Activated T-helper 2 cell treated with anti-CD3 and anti-CD28 coated beads, Interferon-gamma antibody, Interleukin-2, Interleukin-4, amounts not matched to agents 10 μg/mL and 5 μg/mL and 100 μg/mL, durations not matched to agents 14 hours and 24 hours and 36 hours (primary cell): ENCODE measurements at places on chromosomes 7 and 10.
A peak's percentile ranks its signal among the peaks of the same experiment; 100 is the strongest.

GRCh38 chr7:140696024-140696679, 356 bp upstream of the NDUFB2 start:
- DNase-seq = no peak

GRCh38 chr10:34758447-34758996, 56.6 kb downstream of the PARD3 start:
- DNase-seq = no peak

DNA sequence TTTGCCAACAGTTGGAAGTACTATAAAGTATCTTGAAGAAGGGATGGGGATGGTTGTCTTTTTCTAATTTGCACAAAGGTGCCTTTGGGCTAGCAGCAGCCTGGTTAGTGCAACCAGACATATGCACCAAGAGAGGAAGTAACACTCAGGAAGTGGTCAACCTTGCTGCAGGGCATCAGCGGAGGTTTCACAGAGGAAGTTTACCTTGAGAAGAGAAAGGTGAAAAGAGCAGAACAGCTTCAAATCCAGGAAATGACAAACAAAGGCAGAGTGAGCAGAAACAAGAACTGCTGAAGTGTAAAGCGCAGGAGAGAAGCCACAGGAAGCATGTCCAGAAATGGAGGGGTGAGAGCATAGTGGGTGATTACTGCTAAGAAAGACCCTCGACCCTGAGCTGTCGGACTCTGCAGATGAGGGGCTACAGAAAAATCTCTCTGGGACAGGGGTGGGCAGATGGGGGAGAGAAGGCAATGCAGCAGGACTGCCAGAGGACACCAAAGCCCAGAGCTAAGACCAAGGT, 66.9 kb downstream of the STK17A start:
- peak; percentile 71 for DNase-seq

DNA sequence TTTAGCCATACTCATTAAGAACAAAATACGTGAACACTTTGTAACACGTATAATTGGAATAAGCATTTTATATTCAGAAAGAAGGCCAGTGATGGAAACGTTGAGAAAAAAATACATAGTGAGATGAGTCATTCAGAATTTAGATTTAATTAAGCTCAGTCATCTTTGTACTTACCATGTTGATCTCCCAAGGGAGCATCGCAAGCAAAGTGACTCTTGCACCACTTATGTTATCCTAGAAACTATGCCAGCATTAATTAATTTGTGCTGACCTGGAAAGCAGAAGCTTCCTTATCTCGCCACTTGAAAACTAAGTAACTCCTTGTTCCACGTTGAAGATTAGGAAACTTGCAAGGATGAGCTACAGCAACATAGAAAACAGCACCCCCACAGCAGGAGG, 9.7 kb upstream of the MPP7 start:
- DNase-seq = no peak

DNA sequence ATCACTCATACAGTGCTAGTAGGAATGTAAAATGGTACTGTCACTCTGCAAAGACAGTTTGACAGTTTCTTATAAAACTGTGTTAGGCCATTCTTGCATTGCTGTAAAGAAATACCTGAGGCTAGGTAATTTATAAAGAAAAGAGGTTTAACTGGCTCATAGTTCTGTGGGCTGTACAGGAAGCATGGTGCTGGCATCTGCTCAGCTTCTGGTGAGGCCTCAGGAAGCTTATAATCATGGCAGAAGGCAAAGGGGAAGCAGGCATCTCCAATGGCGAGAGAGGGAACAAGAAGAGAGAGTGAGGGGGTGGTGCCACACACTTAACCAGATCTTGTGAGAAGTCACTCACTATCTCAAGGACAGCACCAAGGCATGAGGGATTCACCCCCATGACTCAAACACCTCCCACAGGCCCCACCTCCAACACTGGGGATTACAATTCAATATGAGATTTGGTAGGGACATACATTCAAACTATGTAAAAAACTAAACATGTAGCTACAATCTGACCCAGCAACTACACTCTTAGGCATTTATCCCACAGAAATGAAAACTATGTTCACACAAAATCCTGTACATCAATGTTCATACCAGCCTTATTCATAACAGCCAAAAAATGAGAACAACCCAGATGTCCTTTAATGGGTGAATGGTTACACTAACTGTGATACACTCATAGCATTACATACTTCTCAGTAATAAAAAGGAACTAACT, 5.0 kb downstream of the ALDH18A1 start:
- no peak for DNase-seq

GRCh38 chr10:114912470-114912859, 25.5 kb upstream of the TRUB1 start:
- no peak for DNase-seq

- DNase-seq = no peak
These were observed 83.3 kb downstream of the CTBP2 start for GRCh38 chr10:125076891-125077541.

GRCh38 chr7:123770378-123770777, 21.6 kb upstream of the WASL start:
- DNase-seq = no peak

DNA sequence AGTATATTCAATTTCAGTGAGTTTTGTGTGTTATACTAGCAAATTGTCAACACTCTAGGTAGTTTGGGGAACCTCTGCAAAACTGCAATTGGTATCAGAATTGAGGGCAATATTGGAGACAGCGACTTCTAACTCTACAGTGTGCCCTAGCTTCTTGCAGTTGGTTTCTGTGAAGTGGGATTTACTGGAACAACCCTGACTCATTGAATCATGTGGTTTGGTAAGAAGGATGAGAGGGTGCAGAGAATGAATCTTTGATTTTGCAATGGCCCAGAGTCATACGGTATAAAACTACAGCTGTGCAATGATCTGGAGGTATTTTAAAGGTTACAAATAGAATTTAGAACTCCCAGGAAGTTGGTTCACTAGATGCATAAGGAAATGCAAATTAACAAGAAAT, 129.1 kb upstream of the PPP1R3A start:
- no peak for DNase-seq

DNA sequence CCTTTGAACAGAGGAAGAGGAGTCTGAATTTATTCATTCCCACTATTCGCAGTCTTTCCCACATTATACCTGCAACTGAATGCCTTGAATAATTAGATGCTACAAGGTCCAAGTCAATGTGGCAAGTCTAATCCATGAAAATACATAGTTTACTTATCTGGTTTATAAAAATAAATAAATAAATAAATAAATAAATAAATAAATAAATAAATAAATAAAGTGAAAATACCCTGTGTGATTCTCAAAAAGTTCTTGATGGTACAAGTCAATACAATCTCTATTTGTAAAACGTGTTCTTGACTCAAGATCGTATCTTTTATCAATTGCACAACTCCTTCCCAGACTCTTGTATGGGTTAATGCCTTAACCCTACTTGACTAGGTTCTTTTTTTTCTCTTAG, 417.7 kb downstream of the ZWINT start:
- DNase-seq = no peak

DNA sequence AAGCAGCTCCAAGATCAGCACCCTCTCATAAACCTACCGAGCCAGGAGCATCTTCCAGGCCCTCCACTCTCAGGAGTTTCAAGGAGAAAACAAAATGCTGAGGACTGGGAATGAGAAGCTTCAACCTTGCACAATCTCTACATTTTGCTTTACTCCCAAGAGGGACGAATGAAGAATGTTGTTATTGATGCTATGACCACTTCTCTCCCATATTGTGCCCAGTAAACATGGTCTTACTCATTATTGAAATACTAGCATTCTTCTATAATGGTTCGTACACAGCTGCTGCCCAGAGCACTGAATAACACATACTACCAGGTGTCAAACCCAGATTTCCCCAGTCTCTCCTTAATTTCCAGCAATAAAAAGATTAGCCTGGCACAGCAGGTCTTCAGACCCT, 63.4 kb upstream of the BET1 start:
- DNase-seq = no peak

- DNase-seq = no peak
These were observed 61.0 kb upstream of the TMEM248 start for GRCh38 chr7:66859794-66860645.

DNA sequence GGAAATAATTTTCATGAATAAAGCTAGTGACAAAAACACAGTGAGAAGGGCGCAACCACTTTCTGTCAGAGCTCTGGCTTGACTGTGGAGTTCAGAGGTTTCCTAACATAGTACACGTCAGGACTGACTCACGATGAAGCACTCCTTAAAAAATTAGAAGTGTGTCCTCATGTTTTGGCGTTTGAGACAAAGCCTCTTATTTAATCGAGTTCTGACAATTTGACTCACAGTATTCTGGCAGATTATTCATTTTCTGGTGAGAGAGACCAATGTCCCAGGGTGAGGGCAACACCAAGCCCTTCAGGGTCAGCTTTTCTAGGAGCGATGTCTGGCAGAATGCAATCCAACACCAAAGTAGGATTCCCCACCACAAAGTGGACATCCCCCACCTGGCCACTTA, 108.7 kb downstream of the DIP2C start:
- no peak for DNase-seq

DNA sequence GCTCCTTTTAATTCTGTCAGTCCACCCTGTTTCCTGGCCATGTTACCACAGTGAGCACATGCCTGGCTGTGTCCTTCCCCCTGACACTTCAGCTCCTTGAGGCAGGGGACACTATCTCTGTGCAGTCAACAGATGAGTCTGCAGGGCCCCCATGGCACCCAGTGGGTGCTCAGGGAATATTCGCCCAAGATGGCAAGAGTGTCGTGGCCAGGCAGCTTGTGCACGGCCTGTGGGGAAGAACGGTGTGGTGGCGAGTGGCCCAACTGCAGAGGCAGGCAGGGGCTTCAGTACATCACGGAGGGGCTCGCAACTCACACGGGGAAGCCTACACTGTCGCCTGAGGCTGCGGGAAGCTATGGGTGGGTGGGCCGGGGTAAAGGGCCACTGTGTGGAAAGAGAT, 91.1 kb downstream of the TRRAP start:
- DNase-seq = no peak

- no peak for DNase-seq
These were observed 218.3 kb downstream of the JAZF1 start for GRCh38 chr7:27962273-27962672.

DNA sequence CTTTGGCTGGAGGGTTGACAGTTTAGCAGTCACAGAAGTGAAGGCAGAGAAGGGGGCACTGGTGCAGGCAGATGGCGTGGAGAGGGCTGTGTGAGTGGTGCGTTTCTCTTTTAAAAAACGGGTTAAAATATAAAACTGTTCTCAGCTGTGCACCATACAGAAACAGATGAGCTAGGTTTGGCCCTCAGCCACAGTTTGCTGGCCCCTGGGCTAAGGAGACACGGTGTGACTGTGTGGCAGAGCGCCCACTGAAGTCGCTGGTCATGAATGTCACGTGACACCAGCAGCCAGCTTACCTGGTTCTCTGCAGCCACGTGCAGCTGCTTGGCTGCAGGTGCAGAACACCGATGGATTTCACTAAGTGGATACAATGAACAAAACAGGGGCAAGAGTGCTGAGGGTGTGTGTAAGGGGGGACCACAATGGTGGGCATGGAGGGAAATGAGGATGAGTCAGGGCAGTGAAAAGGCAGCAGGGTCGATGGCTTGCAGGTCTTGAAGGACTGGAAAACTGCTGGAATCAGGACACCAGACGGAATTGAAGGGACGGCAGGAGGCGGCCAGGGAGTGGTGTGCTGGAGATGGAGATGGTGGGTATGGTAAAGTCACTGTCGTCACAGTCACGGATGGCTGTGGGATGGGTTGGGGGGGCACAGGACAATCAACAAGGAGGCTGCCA, 7.4 kb downstream of the ZNF746 start:
- no peak for DNase-seq
